H7 (cell line): ENCODE measurements at places on chromosomes 16 and 17. TPM values are rescaled to one million over a fixed set of nuclear protein-coding genes. Genes with fewer than 3 reads are reported as not detected.

HEATR9 gene
- total RNA-seq: not detected in 2 replicates

GRCh38 chr17:62652251-62653001 lies 25.0 kb downstream of the MRC2 start:
- peak; percentile 85 for DNase-seq

DNA sequence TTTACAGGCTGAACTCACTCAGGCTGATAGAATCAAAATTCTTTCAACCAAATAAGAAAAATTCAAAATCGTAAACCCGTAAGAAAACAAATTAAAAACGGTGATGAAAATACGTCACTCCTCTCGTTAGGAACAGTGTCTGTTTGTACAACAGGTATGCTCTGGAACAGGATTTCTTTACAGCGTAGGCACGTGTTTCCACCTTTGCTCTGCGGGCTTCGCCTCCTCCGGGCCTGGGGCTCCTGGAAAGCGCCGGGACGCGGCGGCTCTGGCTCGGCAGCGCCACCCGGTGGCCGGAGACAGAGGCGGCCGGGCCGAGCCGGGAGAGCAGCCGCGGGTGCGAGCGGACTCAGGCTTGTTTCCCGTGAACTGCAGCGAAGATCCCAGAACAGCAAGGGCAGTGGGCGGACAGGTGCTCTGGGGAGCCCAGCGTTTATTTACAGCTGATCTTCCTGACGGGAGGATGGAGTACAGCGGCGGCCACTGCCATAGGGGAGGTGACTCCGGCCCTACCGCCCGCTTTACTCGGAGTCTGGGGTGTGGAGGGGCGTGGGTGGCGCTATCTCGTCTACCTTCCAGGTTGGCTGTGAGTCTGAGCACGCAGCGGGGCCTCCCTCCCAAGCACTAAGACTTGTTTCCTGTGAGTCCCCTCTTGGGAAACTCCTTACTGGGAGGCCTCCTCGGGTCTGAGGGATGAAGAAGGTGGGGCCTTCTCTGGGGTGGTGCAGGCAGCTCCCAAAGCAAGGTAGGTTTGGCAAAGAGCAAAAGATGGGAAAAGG lies 40.5 kb upstream of the ATP2A3 start:
- peak; percentile 98 for DNase-seq

GRCh38 chr17:82332669-82333278 lies 792 bp downstream of the SECTM1 start:
- DNase-seq: peak; percentile 80

GRCh38 chr17:17063546-17064122 lies 21.4 kb downstream of the MPRIP start:
- DNase-seq: peak; percentile 45

- no peak for DNase-seq
These were observed 160.3 kb downstream of the NTN1 start for GRCh38 chr17:9181640-9182039.

DNA sequence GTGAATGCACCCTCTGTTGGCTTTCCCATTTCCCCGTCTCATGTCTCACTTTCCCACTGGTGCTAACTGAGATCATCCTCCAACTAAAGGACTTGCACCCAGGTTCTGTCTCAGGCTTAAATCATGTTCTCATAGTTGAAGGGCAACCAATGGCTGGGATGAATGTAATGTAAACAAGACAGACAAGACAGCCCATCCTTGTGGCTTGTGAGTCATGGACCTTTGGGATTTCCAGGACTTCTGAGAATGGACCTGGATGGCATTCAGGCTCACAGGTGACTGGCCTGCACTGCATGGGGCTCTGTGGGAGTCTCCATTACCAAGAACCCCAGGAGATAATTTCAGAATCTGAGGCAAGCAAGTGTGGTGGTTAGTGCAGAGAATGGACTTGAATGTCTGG lies 347.5 kb downstream of the HAPSTR1 start:
- no peak for DNase-seq
